ENCODE measurements at places on chromosomes 11 and 22. TPM values are rescaled to one million over a fixed set of nuclear protein-coding genes. Genes with fewer than 3 reads are reported as not detected.

Gene CECR2
- total RNA-seq: 0.29 TPM

DNA sequence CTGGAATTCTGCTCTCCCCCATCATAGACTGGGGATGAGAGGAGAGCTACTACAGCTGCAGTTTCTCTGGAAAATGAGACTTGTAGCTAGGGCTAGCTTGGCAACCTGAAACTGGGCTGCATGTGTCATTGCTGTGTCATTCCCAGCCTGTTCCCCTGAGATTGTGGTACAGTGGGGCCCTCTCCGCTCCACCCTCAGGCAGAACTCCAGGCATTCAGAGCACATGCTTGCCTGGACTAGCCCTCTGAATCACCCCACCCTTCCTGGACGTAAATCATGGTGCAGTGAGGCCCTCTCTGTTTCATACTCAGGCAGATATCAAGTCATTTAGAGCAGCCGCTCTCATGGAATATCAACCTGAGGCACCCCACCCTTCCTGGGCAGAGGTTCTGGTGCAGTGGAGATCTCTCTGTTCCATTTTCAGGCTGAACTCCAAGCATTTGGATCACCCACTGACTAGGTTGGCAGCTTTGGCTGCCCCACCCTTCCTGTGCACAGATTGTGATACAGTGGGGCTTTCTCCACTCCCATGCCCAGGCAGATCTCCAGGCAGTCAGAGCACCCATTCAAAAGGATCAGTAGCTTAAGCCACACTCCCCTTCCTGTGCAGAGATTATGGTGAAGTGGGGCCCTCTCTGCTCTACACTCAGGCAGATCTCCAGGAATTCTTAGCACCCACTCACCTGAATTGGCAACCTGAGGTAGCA is 274.4 kb downstream of the C11orf87 start:
- DNase-seq: no peak

Gene OR11H1
- not detected for total RNA-seq

GRCh38 chr11:115199481-115200069 is 304.6 kb downstream of the CADM1 start:
- no peak for DNase-seq

DNA sequence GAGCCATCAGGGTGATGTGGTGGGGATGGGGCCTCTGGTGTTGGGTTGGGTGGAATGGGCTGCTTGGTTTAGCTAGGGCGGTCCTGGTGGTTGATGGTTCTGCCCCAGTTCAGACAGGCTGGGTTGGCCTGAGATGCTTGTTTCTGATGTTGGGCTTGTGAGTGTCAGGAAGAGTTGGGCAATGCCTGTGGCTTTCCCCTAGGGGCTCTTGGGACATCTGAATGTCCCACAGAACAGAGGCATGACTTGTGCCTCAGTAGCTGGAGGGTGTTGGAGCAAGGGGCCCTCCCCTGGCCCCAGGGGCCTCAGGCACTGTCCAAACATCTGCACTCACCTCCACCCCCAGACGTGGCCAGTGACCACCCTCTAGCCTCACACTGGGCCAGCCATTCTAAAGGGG is 14.0 kb upstream of the CTSD start:
- no peak for DNase-seq

Gene CASP5
- total RNA-seq: not detected

GRCh38 chr11:36037031-36037430 is 93.2 kb downstream of the LDLRAD3 start:
- no peak for DNase-seq

Gene KLHDC7B
- 5.1 TPM for total RNA-seq

Gene SMIM35
- 0.13 TPM for total RNA-seq
